ENCODE measurements at places on chromosomes 1 and 21.

DNA sequence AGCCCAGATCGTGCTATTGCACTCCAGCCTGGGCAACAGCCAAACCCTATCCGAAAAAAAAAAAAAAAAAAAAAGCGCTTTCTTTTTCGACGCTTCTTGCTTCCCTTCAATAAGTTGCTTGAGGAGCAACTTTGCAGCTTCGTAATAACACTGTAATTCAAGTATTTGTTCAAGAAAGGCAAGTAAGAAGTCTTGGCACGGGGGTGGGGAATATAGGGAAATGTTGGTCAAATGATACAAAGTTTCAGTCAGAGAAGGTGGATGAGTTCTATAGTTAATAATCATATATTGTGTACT lies 871 bp upstream of the PSMA5 start:
- DNase-seq = no peak

GRCh38 chr1:87204921-87205320 lies 123.8 kb upstream of the LMO4 start:
- DNase-seq = no peak

DNA sequence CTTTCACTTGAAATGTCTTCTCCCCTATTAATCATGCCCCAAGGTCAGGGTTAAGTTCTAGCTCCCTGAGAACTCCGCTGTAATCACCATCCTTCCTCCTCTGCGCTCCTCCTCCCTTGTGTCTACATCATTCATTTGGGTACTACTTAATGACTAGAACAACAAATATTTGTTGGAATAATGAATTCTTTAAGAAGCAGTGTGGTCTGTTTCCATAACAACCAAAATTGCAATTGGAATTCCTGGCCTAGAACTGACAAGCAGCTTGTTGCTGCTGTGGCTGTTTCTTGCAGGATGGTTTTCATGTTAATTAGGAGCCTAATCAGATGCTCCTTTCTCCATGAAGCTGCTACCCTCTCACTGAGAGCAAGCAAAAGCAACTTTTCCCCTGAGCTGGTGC lies 192.5 kb downstream of the ZZZ3 start:
- DNase-seq = no peak

DNA sequence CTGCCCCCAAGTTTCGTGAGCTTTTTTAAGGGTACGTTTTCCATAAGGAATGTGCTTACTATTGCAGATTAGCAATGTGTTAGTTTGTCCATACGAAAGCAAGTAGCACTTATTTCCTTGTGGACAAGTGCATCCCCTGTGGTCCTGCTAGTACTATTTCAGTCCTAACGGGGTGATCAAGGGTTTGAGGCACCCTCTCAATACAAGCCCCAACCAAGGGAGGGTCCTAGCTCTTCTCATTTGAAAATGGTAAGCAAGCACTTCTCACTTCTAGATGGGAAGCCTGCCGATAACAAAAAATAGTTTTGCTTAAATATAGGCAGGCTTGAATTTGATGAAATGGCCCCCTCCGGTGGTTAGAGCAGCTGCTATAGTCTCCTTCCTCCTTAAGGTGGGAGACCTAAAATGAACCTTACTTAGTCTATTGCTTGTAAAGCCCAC lies 64.0 kb upstream of the HMCN1 start:
- no peak for DNase-seq

GRCh38 chr1:225899044-225899925 lies 10.3 kb upstream of the LEFTY1 start:
- no peak for DNase-seq

- no peak for DNase-seq
Measured at GRCh38 chr1:25586181-25586588, 30.4 kb upstream of the MAN1C1 start.

GRCh38 chr1:83790446-83790845 lies 208.5 kb downstream of the TTLL7 start:
- DNase-seq = no peak

DNA sequence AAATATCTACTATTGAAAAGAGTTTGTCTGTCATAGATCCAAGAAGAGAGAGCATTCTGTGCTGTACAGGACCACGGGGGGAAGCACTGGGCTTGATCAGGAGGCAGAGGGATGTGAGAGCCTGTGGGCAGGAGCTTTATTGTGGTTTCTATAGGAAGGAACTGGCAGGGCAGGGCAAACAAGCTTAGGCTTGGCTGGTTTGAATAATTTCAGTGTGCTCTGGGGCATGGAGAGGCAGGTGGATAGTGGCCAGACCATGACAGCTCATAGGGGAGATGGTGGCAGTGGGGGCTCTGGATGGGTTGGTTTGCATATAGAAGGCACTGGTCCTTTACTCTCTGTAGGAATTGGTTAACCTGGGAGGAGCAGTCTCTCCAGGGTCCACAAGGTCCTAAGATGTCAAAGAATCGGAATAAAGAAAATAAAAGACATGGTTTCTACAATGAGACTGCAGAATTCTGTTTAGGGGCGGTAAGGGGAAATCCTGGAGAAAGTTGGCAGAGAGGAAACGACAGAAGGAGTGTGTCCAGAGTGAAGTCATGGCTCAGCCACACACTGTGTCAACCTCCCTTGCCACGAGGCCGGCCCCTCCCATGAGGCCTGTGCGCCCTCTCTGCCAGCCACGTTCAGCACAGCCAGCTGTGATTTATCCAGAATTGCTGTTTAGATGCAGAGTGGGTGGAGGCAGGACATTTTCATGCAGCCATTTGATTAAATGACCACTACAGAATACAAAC lies 81.7 kb upstream of the PGBD5 start:
- DNase-seq = peak; percentile 70

GRCh38 chr1:165717918-165718515 lies 19.7 kb upstream of the ALDH9A1 start:
- no peak for DNase-seq

- no peak for DNase-seq
Measured at GRCh38 chr1:41494351-41495209, 10.1 kb upstream of the EDN2 start.

GRCh38 chr1:26122988-26123973 lies 11.7 kb downstream of the PDIK1L start:
- no peak for DNase-seq

DNA sequence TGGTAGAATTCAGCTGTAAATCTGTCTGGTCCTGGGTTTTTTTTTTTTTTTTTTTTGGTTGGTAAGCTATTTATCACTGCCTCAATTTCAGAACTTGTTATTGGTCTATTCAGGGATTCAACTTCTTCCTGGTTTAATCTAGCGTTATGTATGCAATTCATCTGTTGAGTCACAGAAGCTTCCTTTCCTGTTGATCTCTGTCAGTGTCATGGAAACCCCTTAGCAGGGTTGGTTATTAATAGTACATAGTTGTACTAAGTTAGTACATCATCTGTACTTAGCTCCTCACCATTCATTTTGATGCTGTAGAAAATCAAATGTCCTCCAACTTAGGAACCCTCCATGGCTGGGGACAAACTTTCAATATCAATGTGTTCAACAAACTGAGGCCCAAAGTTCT lies 51.0 kb upstream of the BARHL2 start:
- DNase-seq = no peak

DNA sequence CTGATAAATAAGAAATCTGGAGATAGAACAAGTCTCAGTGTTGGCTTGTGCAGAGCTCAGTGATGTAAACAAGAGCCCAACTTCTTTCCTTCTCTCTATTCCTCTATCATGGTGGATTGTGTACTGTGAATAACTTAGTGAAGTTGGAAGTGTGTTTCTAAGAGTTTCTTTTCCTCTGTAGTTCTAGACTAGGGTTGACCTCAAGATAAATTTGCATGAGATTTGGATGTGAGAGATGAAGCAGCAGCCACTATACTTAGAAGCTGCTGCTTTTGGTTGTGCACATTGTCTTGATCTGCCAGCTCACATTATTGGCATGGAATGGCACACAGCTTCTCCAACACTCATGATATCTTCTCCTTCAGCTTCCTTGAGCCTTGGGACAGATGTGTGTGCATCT lies 198.9 kb upstream of the ZP4 start:
- no peak for DNase-seq

GRCh38 chr1:46690931-46691421 lies 19.3 kb downstream of the TEX38 start:
- DNase-seq = no peak

- peak; percentile 87 for DNase-seq
Measured at GRCh38 chr21:29145354-29145782, 14.9 kb downstream of the MAP3K7CL start.

GRCh38 chr21:15023776-15024175 lies 41.0 kb downstream of the NRIP1 start:
- DNase-seq = no peak

- no peak for DNase-seq
Measured at GRCh38 chr1:29218223-29218622, 12.5 kb downstream of the MECR start.

DNA sequence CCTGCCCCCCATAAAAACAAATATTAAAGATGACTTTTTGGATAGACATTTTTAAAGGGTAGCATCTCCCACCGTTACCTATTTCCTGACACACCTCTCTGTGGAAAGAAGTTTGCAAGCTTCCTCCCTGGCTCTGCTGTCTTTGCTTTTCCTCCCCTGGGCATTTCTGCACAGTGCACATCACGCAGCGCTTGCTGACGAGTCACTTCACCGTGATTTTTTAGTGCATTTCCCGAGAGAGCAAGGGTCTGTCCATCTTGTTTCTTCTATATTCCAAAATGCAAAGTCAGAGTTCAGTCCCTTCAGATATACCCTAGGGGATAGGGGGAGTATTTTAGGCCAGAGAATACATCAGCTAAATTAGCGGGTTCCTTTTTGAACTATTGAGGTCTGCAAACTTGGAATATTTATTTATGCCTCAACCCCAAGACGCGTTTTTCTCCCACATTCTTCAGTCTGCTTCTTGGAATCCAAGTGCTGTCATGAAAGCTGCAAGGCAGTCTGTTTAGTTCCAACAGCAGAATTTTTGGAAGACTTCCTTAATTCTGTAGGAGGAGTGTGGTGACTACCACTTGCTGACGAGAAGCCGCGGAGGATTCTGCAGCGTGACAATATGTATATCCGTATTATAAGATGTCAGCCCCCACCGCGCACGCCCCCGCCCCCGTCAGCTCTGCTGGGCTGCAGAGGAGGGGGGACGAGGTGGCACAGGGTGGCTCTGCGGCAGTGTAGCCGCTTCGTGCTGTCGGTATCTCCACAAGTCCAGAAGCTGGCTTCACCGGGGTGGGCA lies 22.4 kb downstream of the SMYD2 start:
- DNase-seq = no peak

All from epithelial cell of prostate (primary cell).